ENCODE measurements at places on chromosomes 7 and 10.

DNA sequence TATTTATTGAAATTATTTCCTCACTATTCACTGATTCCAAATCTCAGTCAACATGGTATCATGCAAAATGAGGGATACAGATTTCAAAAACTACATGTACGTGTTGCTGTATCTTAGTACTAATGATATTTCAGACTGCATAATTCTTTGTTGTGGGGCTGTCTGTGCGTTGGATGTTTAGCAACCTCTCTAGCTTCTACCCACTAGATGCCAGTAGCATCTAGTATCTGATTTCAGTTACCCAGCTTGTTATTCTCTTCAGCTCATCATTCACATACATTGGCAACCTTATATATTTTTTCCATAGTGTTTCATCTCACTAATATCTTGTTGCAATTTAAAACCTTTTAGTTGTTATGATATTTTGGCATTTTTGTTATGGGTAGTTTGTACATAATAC, 22.5 kb upstream of the WASL start:
- DNase-seq, result no peak

- DNase-seq, result no peak
Observed at GRCh38 chr7:28703037-28703765, 254.9 kb downstream of the TRIL start.

- no peak for DNase-seq
Observed at GRCh38 chr10:22317076-22317370, 835 bp downstream of the COMMD3 start.

GRCh38 chr7:28942168-28942567, 16.0 kb downstream of the TRIL start:
- no peak for DNase-seq

GRCh38 chr7:97001656-97002554, 3.4 kb upstream of the DLX6 start:
- no peak for DNase-seq

- DNase-seq, result no peak
Observed at GRCh38 chr7:100865372-100865911, 1.7 kb upstream of the TRIP6 start.

Measured in stimulated activated CD8-positive, alpha-beta memory T cell treated with anti-CD3 and anti-CD28 coated beads, Interleukin-15, amount 100 ng/mL, for 24 hours (primary cell).